ENCODE measurements at places on chromosomes 3 and 15.

DNA sequence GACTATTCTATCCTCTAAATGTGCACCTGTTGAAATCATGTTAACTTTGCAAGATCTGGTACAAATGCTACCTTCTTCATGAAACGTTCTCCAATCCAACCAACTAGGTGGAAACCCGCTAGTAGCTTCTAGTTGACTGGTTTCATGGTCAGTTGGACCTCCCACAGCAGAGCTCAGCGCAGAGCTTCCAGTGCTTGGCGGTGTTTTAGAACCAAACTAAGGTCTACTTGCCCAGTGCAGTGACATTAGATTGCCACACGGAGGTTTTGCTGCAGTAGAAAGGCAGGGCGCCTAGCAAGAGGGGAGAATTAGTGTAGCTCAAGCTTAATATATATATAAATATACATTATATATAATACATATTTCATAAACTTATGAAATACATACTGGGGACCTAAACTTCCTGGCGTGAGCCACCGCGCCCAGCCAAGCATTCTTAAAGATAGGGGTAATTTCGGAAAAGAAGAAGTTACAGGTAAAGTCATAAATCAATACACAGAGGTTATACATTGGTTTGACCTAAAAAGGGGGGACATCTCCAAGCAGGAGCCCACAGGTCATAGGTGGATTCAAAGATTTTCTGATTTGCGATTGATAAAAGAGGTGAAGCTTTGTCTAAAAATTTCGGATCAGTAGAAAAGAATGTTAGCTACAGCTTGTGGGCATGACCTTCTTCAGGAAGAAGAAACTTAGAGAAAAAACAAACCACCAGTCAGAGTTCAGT is 2.1 kb upstream of the OXSR1 start:
- no peak for DNase-seq

- DNase-seq: no peak
Observed at GRCh38 chr3:82627733-82628132, 866.3 kb upstream of the GBE1 start.

GRCh38 chr3:30017901-30018300 is 588.5 kb upstream of the TGFBR2 start:
- no peak for DNase-seq

- no peak for DNase-seq
Observed at GRCh38 chr3:156142702-156143101, 22.3 kb downstream of the KCNAB1 start.

DNA sequence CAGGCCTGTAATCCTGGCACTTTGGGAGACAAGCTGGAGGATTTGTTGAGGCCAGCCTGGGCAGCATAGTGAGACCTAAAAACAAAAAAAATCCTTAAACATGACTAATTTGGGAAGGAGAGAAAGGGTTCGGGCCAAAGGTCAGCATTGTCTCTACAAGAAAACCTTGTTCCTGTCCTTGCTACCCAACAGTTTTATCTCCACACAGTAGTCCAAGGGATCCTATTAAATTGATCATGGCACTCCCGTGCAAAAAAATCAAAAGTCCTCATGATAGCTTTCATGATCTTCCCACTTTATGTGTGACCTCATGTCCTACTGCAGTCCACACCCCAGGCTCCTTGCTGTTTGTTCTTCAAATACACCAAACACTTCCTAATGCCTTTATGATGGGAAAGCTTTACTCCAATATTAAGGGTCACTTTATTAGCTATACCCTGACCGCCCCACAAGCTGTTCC is 4.2 kb downstream of the RPL15 start:
- DNase-seq: no peak

GRCh38 chr15:69841113-69841828 is 256.4 kb downstream of the TLE3 start:
- no peak for DNase-seq

- no peak for DNase-seq
Observed at GRCh38 chr3:171700653-171701052, 109.6 kb downstream of the PLD1 start.

GRCh38 chr15:93899817-93900216 is 331.5 kb upstream of the MCTP2 start:
- no peak for DNase-seq

- DNase-seq: no peak
Observed at GRCh38 chr3:116034794-116035193, 410.5 kb downstream of the LSAMP start.

GRCh38 chr3:2097641-2098191 is 950 bp upstream of the CNTN4 start:
- DNase-seq: no peak

GRCh38 chr3:63864965-63865327 is 1.3 kb downstream of the ATXN7 start:
- DNase-seq: no peak

- DNase-seq: peak; percentile 76
Observed at GRCh38 chr3:18425641-18426257, 610 bp upstream of the SATB1 start.

DNA sequence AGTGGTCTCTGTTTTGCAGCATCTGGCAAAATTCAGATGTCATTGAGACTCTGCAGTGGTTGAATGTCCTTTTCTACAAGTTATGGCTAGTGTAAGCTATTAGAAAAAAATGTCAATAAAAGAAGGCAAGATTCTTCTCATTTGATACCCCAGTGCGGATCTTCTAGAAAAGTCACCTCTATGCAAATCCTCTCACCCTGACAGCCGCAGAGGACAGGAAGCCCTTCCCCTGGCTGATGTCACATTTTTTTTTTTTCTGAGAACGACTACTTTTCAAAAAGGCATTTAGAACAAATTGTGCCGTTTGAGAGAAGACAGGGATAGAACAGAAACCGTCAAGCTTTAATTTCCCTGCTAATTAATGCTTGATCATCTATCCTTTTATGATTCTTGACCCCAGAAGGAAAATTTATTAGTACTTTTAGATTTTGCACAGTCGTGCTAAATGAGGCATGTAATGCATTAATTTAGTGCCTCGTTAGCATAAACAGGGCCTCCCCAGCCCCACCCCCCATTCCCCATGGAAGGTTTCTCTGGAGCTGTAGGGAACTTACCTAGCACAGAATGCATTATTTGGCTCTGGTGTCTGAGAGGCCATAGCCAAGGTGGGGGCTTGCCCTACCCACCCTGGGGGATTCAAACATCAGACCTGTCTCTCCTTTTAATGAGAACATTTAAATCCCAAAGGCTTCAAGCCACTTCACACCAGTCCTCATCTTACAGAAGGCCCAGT is 183.8 kb downstream of the OPA1 start:
- DNase-seq: no peak

DNA sequence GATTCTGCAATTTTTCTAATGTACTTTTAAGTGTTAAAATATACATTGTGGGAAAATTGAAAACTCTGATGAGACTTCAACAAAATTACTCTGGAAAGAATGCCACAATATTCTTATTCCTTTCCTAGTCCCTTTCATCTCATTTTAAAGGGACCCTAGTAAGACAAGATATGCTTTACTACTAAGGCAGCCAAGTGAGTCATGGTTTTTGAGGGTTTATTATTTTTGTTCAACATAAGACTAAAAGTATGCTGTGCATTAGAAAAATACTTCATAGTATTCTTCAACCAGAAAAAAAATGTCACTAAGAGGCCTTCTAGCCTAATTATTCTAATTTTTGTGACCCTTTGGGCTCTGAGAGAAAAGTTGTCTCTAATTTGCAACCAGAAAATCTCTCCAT is 7.4 kb downstream of the IL12A start:
- DNase-seq: no peak

DNA sequence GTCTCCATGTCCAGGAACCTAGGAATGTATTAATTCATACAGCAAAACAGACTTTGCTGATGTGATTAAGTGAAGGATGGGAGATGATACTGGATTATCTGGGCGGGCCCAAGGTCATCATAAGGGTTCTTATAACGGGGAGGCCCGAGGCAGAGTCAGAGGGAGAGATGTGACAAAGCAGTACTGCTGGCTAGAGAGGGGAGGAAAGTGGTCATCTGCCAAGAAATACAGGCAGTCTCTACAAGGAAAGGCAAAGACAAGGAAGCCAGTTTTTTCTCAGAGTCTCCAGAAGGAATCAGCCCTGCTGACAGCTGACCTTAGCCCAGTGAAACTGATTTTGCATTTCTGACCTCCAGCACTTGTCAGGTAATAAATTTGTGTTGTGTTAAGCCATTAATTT is 66.2 kb upstream of the CORO2B start:
- DNase-seq: no peak

GRCh38 chr15:100918034-100918689 is 995 bp upstream of the LRRK1 start:
- DNase-seq: peak; percentile 76

DNA sequence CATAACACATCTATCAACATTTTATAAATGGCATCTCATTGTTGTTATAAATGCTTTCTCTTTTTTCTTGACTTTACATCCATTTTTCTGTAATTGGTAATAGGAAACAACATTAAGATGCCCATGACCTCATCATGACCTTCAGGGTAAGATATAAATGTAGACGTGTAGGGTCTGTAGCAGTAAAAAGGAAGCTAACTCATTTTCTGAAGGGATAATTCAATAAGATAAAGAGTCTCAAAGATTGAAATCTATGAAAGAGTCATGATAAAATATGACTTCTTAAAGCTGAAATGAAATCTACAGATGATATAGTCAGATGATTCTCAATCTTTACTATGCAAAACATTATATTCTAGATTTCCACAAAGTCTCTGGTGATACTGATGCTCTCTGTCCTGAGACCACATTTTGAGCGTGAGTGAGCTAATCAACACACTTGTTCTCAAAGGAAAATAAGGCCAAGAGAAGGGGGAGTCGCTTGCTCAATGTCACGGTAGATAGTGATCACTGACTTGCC is 38.5 kb downstream of the TPRG1 start:
- DNase-seq: no peak

- no peak for DNase-seq
Observed at GRCh38 chr15:80739919-80740318, 39.3 kb upstream of the CEMIP start.
